Kidney epithelial cell (primary cell): ENCODE measurements at places on chromosomes 3 and 15. TPM values are rescaled to one million over a fixed set of nuclear protein-coding genes. Genes with fewer than 3 reads are reported as not detected.

GRCh38 chr15:42102646-42103235 lies 8.4 kb upstream of the PLA2G4D start:
- no peak for DNase-seq

ZPLD1 gene
- total RNA-seq = 0.08 and 0.41 TPM in 2 replicates

DNA sequence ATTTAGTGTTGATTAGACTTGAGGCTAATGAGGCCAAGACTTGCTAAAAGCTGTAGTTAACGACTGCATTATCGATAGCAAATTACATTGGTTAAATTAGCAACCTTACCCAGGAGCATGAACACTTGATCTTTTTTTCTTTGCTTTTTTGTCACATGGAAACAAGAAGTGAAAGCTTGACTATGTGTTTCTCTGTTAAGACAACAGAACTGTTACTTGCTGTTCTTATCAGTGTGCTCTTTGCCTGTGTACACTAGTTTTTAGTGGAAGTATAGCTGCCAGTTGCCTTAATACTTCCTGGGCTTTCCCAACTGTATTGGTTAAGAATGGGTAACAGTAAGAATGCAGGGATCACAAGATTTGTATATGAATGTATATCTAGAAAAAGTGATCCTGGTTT lies 625.5 kb downstream of the NAALADL2 start:
- DNase-seq = no peak

ESYT3 gene
- 1.9 and 3.5 TPM in 2 replicates for total RNA-seq

IQCF5 gene
- total RNA-seq = not detected in 2 replicates

- no peak for DNase-seq
These were observed 10.5 kb upstream of the RPL29 start for GRCh38 chr3:52006017-52006819.

PLCH1 gene
- total RNA-seq = 2.9 and 3.3 TPM in 2 replicates

TERC gene
- 246 and 351 TPM in 2 replicates for total RNA-seq

DNA sequence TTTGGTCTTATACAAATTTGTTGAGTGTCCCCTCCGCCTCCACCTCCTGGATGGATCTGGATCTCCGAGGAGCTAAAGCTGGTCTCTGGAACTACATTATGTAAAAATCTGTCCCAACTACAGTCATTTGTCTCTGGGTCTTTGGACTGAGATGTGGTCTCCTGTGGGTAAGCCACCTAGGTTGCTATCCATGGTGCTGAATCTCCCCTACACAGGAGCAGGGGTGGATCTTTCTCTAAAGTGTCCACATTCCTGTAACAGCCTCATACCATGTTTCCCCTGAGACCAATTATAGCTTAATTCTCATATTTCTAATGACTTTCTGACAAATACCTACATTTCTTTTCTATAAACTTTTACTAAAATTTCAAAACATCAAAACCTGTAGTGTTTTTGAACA lies 625.8 kb downstream of the TAFA4 start:
- DNase-seq = no peak

DNA sequence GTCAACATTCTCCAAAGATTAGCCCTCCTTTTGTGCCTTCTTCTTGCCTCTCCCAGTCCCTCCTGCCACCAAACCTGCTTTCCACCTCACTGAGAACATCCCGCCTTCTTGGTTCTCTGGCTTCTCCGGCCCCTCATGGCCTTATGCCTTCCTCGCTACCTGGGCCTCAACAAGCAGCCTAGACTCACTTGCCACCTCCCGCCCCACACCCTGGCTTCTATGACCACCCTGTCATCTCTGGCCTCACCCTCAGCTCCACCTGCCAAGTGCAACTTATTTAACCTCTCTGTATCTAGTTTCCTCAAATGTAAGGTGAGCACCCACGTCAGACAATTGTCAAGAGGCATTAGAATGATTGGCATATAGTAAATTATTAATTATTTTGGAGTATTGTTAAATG lies 68.8 kb upstream of the MEX3B start:
- no peak for DNase-seq

DNA sequence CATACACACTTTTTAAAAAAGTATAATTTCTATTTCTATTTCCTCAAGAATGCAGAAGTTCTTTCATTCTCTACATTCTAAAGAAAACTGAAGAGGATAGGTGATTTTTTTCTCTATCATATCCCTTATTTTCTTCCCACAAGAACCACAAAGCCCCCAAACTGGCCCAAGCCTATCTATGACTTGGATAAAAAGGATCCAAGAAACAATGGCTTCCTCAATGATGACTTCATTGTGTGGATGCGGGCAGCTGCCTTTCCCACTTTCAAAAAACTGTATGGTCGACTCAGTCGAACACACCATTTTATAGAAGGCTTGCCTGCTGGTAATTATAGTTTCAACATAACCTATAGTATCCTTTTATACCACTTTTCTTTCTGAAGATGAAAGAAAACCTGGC lies 52.9 kb upstream of the TBC1D23 start:
- DNase-seq = no peak

CASR gene
- total RNA-seq = 0.04 and 0.07 TPM in 2 replicates

GRCh38 chr3:65811892-65812291 lies 226.8 kb downstream of the MAGI1 start:
- DNase-seq = no peak

ACSBG1 gene
- not detected in 2 replicates for total RNA-seq

DNA sequence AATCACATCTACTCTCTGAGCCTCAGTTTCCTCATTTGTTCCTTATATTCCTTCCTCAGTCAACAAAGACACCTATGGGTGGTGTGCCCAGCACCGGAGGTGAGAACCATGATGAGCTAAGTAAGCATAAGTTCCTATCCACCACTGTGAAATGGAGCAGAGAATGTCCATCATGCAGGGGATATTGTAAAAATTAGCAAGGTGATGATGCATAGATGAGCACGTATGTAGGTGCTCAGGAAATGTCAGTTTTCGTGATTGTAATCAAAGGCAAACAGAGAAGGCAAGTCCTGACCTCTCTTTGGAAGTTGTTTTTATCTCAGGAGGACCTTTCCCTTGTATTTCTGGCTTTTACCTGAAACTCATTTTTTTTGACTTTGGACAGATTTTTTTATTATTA lies 165.4 kb downstream of the GHSR start:
- DNase-seq = no peak

DNA sequence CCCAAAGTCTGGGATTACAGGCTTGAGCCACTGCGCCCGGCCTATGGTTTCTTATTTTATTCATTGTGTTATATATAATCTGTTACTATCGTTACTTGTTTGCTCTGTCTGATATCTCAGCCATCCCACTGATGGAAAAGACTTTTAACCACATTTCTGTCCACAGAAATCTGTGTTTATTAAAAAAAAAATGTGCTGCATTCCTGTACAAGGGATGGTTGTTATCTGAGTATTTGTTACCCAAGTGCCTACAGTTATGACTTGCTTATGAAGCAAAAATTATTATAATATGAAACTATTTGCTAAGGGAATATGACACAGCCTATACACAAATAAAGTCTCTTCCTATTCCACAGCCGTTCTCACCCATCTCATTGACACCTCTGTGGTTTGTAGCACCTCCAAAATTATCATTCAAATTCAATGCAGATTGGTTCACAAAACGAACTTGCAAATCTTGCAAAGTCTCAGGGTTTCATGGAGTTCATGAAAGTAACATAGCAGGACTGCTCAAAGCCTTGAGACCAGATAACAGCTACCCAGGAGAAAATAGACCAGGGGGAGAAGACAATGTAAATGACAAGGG lies 47.4 kb upstream of the UBE2E1 start:
- no peak for DNase-seq

GRCh38 chr15:80689716-80690115 lies 5.4 kb upstream of the ABHD17C start:
- no peak for DNase-seq
